ENCODE measurements at places on chromosomes 5 and 9. TPM values are rescaled to one million over a fixed set of nuclear protein-coding genes. Genes with fewer than 3 reads are reported as not detected.
A peak's percentile ranks its signal among the peaks of the same experiment; 100 is the strongest.

Gene ORM2
- not detected for polyA plus RNA-seq

Gene PCBD2
- polyA plus RNA-seq = 6.5 TPM

- peak; percentile 18 for DNase-seq
These were observed 218.4 kb downstream of the ADAMTS6 start for GRCh38 chr5:65263321-65263720.

- no peak for DNase-seq
These were observed 313.0 kb upstream of the ZNF608 start for GRCh38 chr5:125059255-125060002.

GRCh38 chr5:28542987-28543386 lies 1504.6 kb upstream of the CDH9 start:
- peak; percentile 1 for DNase-seq

Data from muscle of back (tissue), 13 donors.